Myocyte (in vitro differentiated cells): ENCODE measurements at places on chromosomes 5 and 9. TPM values are rescaled to one million over a fixed set of nuclear protein-coding genes. Genes with fewer than 3 reads are reported as not detected.

Gene POLK
- total RNA-seq = 37.7 and 40.1 TPM in 2 replicates

Gene CDO1
- 2.4 and 8.0 TPM in 2 replicates for total RNA-seq

Gene PCDHGA8
- 1.6 and 2.2 TPM in 2 replicates for total RNA-seq

Gene SPINK13
- total RNA-seq = not detected in 2 replicates

Gene GRAMD2B
- total RNA-seq = 94.9 and 148 TPM in 2 replicates

Gene DPYSL3
- 16.4 and 21.0 TPM in 2 replicates for total RNA-seq
